Epithelial cell of proximal tubule (primary cell): ENCODE measurements at places on chromosomes 1 and 21. TPM values are rescaled to one million over a fixed set of nuclear protein-coding genes. Genes with fewer than 3 reads are reported as not detected.
A peak's percentile ranks its signal among the peaks of the same experiment; 100 is the strongest.

DNA sequence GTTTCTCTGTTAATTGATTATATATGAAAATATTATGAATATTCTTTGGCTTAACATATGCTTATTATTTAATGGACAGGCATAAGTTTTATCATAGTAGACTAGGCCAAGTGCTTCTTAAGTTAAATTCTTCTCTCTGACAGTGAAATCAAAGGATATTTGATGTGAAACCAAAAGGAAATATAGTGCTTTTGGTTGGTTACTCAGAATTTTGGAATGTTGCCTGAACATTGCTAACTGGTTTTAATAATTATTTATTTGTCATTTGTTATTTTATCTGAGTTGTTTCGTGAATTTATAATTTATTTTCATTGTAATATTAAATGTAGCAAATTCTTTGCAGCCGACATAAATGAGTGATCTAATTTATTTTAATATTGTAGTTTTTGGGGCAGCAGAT is 18.3 kb downstream of the HOOK1 start:
- DNase-seq, result no peak

GRCh38 chr1:196774175-196774574 is 465 bp upstream of the CFHR3 start:
- DNase-seq, result no peak

IGSF8 gene
- 28.4 and 33.3 TPM in 2 replicates for total RNA-seq

EPHB2 gene
- 47.8 and 93.6 TPM in 2 replicates for total RNA-seq

FCRL5 gene
- total RNA-seq, result not detected in 2 replicates

DNA sequence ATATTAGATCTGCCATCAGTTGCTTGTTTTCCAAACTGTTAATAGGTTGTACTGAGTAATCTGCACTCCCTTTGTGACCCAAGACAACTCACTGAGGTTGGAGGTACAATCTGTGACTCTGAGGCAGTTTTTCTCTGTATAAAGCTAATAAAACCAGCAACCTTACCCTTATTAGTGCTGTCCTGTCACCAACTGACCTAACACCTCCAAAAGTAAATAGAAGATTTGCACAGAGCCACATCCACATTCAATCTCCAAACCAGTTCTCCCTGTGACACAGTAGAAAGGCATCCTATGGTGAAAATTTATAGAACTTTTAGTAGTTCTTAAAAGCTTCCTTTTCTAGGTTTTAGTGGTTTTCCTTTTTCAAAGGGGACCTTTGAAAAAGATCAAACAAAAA is 140.4 kb upstream of the ADGRL2 start:
- no peak for DNase-seq

DNA sequence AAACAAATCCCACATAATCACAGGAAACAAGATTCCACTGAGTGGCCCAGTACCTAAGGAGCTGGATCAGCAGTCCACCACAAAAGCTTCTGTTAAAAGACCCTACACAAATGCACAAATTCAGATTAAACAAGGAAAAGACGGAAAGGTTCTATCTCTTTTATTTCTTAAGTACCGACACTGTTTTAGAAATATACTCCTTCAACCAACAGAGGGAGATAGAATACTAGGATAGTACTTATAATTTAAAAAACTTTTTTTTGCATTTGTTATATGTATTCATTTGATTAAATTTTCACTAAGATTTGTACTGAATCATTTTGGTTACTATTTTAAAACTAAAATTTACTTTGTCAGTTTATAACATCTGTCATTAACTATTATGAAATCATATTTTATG is 12.5 kb downstream of the CDC7 start:
- no peak for DNase-seq

DYRK3 gene
- total RNA-seq, result 2.9 and 5.1 TPM in 2 replicates

GRCh38 chr1:24535778-24536177 is 20.1 kb upstream of the NCMAP start:
- no peak for DNase-seq

DNA sequence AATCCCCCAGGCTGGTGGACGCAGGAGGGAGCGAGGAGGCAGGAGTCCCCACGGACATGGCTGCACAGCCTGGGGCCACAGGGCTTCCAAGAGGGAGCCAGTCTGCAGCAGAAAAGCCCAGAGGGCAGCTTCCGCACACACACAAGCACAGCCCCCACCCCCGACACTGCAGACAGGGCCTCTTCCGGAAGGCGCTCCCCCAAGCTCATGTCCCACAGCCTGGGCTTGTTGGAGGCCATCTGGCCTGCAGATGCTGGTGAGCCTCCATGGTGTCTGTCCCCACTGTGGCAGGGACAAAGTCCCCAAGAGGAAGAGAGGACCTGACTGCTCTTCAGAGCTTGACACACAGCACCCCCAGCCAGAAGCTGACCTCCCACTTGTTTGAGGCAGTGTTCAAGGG is 13.4 kb upstream of the KIAA1614 start:
- no peak for DNase-seq

GRCh38 chr1:53327182-53327913 is 522 bp downstream of the LRP8 start:
- no peak for DNase-seq

S100A9 gene
- total RNA-seq, result 18.9 and 88.6 TPM in 2 replicates

- no peak for DNase-seq
These were observed 27.8 kb upstream of the A3GALT2 start for GRCh38 chr1:33348676-33349080.

GBP1 gene
- 10.4 and 20.0 TPM in 2 replicates for total RNA-seq

CA6 gene
- total RNA-seq, result not detected in 2 replicates

DNA sequence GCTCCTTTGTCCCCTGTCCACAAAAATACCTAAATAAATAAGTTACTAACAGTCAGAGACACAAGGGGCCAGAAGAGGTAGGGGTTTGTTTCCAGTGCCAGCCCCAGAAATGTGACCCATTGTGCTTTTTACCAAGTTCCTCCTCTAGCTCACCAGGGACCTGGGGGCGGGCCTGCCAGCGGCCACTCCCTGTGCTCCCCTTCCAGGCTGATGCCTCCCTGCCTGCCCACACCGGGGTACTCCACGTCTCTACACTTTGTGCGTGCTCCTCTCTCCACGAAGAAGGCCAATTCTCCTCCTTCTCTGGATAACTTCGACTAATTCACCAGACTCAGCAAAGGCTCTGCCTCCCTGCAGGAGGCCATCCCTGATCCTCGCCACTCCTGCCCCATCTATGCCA is 72.1 kb downstream of the BCAR3 start:
- DNase-seq, result no peak

FLG gene
- 0.07 TPM in 1 of 2 replicates, not detected in the other for total RNA-seq

SUSD4 gene
- total RNA-seq, result 0.07 and 0.12 TPM in 2 replicates

DNA sequence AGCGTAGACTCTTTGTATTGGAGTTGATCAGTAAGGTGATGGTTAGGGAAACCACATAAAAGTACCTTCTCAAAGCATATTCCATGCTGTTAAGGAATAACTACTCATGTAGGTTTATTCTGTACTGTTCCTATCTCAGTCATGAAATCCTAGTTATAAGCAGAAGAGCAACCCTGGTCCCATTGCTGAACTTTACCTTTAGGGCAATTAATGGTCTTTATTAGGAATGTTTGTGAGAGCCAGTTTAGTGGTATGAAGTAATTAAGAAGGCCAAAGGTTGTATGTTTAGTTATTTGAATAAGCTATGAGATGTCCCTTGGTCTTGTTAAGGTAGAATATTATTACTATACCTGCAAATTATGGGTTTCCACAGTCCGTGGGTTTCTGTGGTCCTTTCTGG is 44.0 kb downstream of the ACP6 start:
- DNase-seq, result no peak

OR6N1 gene
- not detected in 2 replicates for total RNA-seq

- no peak for DNase-seq
These were observed 17.1 kb upstream of the DUSP23 start for GRCh38 chr1:159763686-159764085.

- DNase-seq, result no peak
These were observed 96.4 kb downstream of the SSBP3 start for GRCh38 chr1:54309631-54310366.

DNA sequence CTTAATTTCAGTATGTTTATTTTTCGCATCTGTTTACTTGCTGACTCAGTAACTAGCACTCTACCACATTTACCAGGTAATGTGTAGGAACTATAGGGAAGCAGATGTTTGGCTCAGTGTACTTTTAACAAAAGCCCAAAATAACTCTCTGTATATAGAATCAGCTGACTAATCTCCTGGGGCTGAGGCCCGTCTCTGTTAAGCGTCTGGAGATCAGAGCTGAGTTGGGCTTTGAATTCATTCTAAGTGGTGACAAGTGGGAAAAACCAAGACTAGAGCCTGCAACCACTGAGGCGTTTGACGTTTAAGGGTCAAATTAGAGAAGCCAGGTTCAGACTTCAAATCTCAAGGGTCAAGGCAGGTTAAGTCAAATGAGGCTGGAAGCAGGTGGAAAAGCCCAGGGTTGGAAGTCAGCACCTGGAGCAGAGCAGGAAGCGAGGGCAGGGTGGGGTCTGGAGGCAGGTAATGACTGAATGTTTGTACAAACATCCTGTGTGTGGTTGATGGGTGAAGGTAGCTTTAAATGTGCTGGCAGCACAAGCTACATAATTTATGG is 56.8 kb upstream of the LYST start:
- no peak for DNase-seq

- DNase-seq, result no peak
These were observed 11.4 kb upstream of the PRELP start for GRCh38 chr1:203464226-203464625.

- DNase-seq, result no peak
These were observed 4.1 kb downstream of the PALMD start for GRCh38 chr1:99650030-99650429.

GPATCH4 gene
- 15.9 and 22.9 TPM in 2 replicates for total RNA-seq

RLF gene
- 6.7 and 12.1 TPM in 2 replicates for total RNA-seq

GRCh38 chr1:20212685-20213331 is 26.5 kb upstream of the PLA2G2C start:
- DNase-seq, result peak; percentile 53

P3H1 gene
- 44.4 and 51.9 TPM in 2 replicates for total RNA-seq

DNA sequence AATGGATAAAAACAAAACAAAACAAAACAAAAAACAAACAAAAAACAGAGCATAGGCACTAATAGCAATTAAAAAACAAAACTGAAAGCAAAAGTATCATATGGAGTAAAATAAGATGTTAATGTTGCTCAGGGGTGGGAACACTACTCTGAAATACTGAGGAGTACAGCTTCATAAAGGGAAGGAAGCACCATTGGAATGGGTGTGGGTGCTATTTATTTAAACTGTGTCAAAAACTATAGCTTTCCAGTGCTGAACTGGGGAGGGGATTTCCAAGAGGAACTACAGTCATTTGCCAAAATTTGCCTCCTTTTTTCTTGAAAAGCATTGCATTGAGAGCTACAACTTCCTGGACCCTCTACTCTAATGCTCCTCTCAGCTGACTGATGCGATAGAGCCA is 40.0 kb downstream of the SPTA1 start:
- no peak for DNase-seq

DNA sequence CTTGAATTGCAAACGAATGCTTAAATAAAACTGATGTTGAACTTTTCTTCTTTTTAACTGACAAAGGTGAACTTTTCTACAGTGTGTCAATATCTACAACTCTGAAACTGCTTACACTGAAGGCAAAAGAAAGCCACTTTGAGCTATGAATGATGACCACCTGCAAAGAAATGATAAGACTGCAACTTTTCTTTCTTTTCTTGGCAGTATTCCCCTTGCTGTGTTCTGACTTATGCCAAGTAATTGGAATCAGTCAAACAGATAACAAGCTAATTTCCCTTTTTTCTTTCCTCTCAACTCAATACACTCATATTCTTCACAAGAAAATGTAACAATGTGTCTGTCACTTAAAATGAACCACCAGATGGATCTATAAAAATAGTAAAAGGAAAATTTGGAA is 588.1 kb upstream of the BRINP3 start:
- DNase-seq, result no peak

FCER1G gene
- total RNA-seq, result not detected in 2 replicates

- DNase-seq, result peak; percentile 69
These were observed 996 bp upstream of the TMEM51 start for GRCh38 chr1:15152318-15153183.

DNA sequence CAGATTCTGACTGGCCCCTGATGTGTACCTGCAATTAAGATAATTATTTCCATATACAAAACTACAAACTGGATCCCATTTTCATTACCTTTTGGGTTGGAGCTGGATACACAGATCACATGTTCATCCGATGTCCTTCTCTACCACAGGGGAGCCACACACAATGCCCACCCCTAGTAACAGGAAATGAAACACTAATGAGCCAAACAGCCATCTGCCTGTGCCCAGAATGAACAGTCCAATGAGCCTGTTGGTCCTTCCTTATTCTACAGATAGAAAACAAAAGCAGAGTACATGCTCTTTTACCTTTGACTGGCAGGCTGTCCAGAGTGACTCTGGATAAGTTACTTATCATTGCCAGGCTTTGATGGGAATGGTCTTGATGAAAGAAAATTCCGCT is 68.6 kb downstream of the SIPA1L2 start:
- DNase-seq, result no peak

MFAP2 gene
- total RNA-seq, result 42.2 and 53.2 TPM in 2 replicates

- DNase-seq, result no peak
These were observed 8.8 kb upstream of the COL16A1 start for GRCh38 chr1:31712630-31713029.

GRCh38 chr21:41349619-41350390 is 12.0 kb upstream of the MX2 start:
- no peak for DNase-seq

- no peak for DNase-seq
These were observed 102.3 kb downstream of the OSBPL9 start for GRCh38 chr1:51719146-51719545.

GRCh38 chr21:32603131-32603530 is 9.0 kb downstream of the CFAP298 start:
- DNase-seq, result no peak
